ENCODE measurements at places on chromosomes 6 and 20.

DNA sequence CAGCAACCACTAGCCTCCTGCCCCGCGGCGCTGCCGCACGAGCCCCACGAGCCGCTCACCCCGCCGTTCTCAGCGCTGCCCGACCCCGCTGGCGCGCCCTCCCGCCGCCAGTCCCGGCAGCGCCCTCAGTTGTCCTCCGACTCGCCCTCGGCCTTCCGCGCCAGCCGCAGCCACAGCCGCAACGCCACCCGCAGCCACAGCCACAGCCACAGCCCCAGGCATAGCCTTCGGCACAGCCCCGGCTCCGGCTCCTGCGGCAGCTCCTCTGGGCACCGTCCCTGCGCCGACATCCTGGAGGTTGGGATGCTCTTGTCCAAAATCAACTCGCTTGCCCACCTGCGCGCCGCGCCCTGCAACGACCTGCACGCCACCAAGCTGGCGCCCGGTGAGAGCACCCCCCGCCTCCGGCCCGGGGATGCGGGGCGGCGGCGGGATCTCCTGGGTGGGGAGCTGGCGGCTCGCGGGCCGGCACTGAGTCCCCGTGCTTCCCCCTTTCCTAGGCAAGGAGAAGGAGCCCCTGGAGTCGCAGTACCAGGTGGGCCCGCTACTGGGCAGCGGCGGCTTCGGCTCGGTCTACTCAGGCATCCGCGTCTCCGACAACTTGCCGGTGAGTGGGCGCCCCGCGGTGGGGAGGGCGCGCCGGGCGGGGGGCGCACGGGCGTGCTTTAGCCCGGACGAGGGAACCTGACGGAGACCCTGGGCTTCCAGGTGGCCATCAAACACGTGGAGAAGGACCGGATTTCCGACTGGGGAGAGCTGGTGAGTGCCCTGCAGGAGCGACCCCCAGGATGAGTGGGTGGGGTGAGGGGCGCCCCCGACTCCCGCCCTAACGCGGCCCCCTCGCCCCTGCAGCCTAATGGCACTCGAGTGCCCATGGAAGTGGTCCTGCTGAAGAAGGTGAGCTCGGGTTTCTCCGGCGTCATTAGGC, 585 bp downstream of the PIM1 start:
- DNase-seq: no peak

GRCh38 chr6:4581468-4582385, 194.5 kb upstream of the CDYL start:
- DNase-seq: no peak

DNA sequence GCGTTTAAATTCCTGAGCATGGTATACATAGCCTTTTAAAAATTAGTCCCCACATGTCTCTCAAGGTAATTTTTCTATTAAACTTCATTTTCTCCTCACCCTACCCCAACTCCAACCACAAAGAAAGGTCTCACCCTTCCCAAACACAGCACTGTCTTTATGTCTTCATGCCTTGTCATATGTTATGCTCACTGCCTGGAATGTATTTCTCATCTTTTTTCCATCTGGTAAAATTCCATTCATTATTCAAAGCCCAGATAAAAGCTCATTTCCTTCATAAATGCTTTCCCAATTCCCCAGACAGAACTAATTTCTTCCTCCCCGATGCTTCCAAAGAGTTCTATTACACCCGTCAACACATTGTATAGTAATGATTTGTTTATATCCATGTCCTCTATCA, 302.0 kb downstream of the ALDH8A1 start:
- DNase-seq: no peak

- no peak for DNase-seq
Observed at GRCh38 chr20:38723017-38723847, 1.1 kb upstream of the SLC32A1 start.

GRCh38 chr6:90411292-90411781, 114.7 kb upstream of the BACH2 start:
- DNase-seq: no peak

GRCh38 chr20:45500022-45500421, 15.4 kb downstream of the SPINT3 start:
- no peak for DNase-seq

GRCh38 chr20:50229156-50229607, 38.6 kb downstream of the CEBPB start:
- no peak for DNase-seq

GRCh38 chr6:39223061-39223460, 6.2 kb downstream of the KCNK5 start:
- no peak for DNase-seq

DNA sequence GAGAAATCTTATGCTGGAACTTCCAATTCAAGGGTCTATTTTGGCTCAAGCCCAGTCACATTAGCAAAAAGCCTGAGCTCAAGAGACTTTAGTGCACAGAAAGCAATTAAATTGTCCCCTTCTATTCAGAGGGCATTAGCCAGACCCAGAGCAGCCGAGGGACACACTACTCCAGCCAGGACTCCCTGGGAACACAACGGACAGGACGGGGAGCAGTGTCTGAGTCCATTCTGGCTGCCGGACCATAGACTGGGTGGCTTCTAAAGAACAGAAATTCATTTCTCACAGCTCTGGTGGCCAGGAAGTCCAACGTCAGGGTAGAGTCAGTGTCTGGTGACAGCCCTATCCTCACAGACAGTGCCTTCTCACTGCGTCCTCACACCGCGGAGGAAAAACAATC, 78.4 kb downstream of the PRND start:
- no peak for DNase-seq

DNA sequence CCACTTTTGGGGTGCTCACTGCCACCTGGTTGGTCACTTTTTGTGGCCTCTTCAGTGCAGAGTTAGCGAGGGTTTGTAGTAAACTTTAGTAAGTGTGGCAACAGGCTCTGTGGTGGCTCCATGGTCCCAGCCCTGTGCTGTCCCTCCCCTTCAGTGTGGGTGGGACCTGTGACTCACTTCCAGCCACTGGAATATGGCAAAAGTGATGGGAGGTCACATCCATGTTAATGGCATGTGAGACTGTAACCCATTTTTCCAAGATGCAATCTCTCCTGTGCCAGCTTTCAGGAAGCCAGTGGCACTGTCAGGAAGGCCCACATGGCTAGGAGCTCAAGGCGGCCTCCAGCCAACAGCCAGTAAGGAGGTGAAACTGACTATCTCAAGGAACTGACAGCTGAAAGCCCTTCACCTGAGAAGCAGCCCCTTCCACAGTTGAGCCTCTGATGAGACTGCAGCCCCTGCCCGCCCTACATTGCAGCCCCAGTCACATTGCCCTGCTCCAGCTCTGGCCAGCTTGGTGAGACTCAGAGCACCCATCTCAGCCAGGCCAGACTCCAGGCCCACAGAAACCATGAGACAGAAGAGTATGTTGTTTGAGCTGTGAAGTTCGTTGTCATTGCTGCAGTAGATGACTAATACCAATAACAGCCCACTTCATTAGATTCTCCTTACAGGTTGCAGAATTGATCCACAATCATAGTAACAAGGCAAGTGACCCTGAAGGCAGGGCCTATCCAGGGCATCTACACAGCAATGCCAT, 13.1 kb upstream of the CST7 start:
- DNase-seq: no peak

DNA sequence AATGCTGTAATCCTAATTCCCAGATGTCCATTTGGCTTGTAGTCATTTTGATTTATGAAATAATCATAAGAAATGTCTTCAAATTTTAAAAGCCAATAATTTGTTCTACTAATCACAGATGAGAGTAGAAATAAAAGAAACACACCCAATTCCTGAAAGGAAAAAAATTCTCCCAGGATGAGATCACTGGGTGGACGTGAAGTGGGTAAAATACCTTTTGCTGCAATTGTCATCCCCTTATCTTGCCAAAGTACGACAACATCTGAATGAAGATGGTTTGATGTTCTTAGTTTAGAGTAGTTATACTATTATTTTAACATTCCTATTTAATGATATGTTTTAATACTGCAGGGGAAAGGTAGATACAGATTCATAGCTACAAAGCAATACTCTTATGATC, 33.7 kb downstream of the MTHFD1L start:
- DNase-seq: no peak

DNA sequence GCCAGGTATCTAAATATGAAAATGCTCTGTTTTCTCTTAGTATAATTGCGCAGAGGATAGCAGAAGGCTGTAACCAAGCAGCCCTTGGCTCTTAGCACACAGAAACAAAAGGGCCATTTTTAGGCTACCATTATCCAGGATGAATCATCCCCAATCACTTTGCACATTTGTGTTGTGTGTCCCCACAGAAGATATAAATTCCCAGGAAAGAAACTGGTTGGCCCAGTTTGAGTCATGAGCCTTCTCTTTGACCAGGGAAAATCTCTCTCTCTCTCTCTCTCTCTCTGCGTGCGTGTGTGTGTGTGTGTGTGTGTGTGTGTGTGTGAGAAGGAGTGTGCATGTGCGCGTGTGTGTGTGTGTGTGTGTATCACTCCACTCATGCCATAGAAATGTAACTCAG, 178.5 kb downstream of the FRK start:
- DNase-seq: no peak

Measured in NCI-H774 (cell line).